ENCODE measurements at places on chromosomes 5 and 9.

- DNase-seq: no peak
Observed at GRCh38 chr9:130128251-130128650, 44.0 kb upstream of the NCS1 start.

GRCh38 chr9:120711354-120711753, 2.9 kb downstream of the MEGF9 start:
- DNase-seq: no peak

DNA sequence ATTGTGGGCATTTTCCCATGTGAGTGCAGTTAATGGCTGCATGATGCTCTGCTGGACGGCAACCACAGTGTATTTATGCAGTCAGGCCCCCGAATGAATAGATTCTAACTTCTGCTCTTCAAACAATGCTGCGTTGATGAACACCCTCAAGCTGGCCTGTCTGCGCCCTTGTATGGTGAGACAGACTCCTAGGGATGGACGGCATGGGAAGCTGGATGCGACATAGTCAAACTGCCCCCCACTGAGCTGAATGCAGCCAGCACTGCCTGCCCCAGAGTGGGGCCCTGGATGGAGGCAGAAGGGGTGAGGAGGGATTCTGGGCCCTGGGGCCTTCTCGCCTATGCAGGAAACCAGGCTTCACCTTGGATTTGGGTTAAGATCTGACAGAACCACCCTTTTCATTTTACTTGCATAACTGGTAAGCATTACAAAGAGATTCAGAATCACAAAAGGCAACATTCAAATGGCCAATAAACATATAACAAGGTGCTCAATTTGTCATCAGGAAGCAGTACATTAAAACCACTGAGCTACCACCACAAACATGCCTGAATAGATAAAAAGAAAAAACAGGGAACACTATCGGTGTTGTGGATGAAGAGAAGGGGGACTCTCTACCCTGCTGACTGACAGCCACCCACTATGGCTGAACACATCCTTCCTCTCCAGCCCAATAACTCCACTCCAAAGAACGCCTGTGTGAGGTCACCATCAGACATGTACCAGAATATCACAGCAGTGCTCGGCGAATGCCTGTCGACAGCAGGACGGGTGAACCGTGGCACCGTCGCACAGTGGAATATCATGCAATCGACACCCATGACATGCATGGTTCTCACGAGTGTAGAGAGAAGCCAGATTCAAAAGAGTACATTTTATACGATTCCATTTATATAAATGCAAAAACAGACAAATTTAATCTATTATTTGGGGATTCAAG, 79.1 kb downstream of the RAPGEF1 start:
- DNase-seq: no peak

- DNase-seq: no peak
Observed at GRCh38 chr5:5344051-5344571, 78.4 kb upstream of the ICE1 start.

- DNase-seq: no peak
Observed at GRCh38 chr5:154901276-154901675, 36.7 kb downstream of the GEMIN5 start.

- no peak for DNase-seq
Observed at GRCh38 chr9:87564111-87564510, 66.4 kb downstream of the DAPK1 start.

DNA sequence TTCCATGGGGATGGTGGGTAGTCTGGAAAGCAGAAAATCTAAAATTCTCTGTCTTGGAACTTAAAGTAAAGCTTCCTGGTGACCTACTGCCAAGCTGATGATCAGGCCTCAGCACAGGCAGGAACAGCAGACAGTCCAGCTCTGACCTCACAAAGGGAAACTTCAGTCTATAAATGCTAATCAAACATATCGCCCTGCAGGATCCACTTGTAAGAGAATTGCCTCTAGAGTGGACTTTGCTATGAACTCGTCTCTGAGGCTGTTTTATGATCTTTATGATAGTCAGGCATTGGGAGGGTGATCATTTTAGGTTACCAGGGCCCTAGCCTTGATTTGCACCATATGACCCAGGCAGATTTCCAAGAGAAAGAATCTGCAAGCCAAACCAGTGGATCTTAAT, 67.6 kb upstream of the SELENOP start:
- DNase-seq: no peak

DNA sequence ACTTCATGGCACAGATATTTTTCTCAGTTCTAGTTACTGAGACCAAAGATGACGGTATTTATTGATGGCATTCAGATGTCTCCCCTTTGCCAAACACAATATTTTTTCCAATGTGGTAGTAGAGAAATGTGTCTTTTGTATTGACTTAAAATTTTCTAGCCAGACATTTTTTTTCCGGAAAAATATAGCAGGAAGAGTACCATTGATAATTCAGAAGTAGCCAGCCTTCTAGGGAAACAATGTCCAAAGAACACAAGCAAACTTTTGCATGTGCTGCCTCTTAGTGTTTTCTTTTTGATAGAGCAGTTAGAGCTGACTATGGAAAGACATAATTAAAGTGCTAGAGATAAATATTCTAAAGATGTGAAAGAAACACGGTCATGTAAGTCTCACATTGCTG, 231.4 kb downstream of the MARCHF11 start:
- no peak for DNase-seq

- DNase-seq: no peak
Observed at GRCh38 chr9:96398582-96399324, 15.2 kb upstream of the SLC35D2 start.

- no peak for DNase-seq
Observed at GRCh38 chr9:18684593-18685317, 210.8 kb downstream of the ADAMTSL1 start.

GRCh38 chr9:2411459-2412215, 209.9 kb upstream of the VLDLR start:
- DNase-seq: no peak

DNA sequence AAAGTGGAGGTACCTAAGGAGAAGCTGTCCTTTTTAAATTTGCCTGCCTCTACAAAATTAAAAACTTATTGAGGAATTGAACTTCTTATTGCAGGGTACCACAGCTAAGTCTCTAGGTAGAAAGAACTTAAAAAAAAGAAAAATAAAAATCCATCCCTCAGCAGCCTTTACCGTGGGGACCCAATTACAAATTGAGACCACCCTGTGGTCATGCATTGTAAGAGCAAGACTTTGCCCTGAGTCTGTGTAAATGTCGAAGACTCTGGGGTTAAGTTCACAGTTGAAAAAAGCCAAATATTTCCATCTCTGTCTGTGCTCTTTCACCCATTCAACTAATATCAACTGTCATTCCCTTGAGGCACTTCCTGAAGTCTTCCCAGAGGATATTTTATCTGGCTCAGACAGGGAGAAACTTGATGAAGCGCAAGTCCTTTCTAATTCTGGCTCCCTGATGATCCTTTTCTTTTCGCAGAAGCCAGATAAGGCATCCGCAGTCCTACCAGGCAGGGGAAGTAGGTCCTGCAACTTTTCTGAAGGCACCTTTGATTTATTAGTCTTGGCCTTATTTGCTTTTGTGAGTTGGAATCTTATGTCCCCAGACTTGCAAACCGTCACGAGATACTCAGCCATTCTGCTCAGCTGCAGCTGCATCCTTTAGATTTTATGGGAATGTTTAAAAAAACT, 323.8 kb upstream of the WWC1 start:
- no peak for DNase-seq

DNA sequence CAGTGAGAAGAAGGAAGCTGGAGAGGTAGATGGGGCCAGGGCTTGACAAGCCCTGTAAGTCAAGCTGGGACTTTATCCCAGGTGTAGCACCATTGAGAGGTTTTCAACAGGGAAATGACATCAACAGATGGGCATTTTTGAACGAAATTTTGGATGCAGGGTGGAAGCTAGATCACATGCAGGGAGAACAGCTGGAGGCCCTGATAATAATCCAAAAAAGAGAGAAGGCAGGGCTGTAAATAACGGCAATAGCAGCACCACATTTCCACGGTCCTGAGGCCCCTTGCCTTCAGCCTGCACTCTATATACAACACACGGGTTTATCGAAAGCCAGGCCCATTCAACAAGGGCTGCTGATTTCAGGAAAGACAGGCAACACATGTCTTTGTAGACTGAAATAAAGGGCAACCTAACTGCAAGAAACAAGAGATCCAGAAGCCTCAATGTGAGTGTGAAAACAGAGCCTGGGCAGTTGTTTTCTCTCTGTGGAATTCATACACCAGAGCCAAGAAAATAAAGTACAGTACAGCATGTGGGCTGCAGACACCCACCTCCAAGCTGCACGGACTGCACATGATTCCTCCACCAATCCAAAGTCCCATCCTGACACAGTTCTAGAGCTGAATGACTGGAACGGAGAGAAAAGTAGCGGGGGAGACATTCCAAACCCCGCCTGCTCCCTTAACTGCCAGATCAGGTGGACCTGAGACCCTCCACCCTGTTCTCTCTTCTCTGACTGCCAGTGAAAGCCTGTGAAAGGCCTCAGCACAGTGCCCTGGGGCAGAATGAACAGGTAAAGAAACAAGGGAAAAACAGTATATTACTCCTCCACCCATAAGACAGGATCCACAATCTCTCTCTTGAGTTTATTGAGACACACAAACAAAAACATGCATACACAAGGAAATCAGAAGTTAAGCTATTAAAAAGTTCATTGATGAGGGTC, 36.3 kb downstream of the KLHL3 start:
- DNase-seq: no peak

- no peak for DNase-seq
Observed at GRCh38 chr5:181224390-181225229, 1.5 kb downstream of the TRIM41 start.

GRCh38 chr9:32069169-32069813, 315.2 kb upstream of the ACO1 start:
- DNase-seq: no peak

DNA sequence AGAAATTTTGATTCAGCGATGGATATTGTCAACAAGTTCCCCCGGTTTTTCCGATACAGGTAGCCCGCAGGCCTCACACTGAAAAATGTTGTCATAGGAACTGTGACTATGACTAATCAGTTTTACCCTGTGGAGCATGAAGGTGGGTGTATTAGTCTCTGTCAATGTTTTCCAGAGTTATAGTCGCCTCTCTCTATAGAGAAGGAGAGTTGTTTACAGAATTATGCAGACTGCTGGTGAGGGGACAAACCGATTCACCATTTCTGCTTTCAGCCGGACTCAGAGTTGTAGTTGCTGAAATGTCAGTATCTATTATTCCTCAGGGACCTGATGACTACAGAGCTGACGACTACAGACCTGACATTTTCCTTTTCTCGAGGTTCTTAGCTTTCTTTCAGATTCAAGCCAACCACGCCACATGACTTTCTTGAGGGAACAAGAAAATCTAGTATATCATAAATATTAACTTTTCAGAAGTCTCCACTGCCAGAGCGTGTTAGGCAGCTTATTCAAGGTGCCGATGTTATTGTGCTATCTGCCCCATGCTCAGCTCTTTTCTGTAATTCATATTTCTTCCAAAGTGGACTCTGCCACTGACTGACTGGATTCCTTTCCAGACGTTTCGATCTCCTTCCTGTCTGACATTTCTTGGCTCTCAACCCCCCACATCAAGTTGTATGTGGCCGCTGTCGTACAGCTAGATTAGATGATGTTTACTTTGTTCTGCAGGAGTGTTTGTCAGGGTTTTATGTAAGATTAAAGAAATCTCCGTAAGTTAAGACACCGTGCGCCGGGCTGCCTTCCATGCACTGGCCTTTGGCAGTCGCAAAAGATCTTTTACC, 178.1 kb downstream of the FGF1 start:
- no peak for DNase-seq

GRCh38 chr5:107878661-107879060, 207.9 kb upstream of the EFNA5 start:
- no peak for DNase-seq

GRCh38 chr9:14563902-14564624, 129.2 kb downstream of the ZDHHC21 start:
- DNase-seq: no peak

DNA sequence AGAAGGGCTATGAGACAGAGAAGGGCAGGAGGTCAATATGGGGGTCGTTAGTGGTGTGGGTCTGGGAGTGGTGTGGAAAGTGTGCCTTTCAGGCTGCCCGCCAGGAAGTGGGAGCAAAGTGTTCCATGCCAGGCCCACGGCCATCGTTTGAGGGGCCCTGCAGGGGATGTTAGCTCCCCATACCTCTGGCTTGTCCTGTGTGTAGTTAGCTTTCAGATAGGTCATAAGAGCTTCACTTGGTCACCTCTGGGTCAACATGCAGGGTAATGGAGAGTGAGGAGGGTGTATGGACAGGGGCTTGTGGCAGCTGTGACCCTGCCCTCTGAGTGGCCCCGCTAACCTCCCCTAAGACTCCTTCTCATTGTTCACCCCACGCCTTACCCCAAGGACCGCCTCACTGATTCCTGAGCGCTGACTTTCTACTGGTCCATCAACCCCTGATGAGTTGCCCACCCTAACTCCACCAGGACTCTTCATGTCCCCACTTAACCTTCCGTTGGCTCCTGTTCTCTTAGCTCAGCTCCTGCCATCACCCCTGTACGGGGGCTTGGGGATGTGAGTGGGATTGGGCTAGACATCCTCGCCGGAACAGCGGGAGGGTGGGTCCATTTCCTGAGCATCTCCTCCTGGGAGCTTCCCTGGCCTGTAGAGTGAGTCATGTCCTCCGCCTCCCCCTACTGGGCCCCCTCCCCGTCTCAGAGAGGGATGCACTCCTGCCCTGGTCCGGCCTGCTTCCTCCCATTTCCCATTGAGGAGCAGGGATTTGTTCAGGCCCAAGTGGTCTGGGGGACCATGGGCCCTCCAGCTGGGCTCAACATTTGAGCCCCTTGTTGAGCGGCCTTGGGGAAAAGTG, 125.7 kb downstream of the FGF18 start:
- DNase-seq: no peak

- DNase-seq: no peak
Observed at GRCh38 chr5:98763001-98763630, 10.3 kb upstream of the RGMB start.

DNA sequence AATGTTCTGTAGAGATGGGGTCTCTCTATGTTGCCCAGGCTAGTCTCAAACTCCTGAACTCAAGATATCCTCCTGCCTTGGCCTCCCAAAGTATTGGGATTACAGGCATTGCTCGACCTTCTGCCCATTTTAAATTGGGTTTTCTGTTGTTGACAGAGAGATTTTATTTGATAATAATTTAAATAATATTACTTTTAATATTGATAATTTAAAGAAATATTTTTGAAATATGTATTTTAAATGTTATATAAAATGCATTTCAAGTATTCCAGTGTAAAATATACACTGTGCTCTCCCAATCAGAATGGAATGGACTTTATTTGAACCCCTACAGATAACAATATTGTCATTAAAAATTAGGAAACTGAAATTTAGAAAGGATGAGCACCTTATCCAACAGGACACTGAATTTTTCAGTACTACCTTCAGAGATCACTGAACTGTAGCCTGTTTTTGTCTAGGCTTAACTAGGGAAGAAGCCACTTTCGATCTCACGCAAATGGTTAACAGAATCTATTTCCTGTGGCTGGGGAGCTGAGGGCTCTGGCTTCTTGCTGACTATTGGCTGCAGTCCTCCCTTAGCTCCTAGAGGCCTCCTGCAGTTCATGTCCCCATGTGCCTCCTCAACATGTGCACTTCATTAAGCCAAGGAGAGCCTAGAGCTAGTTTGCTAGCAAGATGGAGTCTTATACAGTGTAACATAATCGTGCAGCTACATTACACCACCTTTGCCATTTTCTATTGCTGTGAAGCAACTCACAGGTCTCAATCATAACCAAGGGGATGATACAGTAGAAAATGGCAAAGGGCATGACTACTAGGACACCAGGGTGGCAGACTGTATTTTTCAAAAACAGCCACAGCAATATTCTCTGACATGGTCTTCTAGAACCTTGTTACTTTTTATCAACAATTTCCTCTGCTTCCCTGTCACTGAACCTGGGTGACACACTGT, 150.0 kb downstream of the CDC42SE2 start:
- no peak for DNase-seq
